GM18507 (cell line): ENCODE measurements at places on chromosomes 1 and 21.
A peak's percentile ranks its signal among the peaks of the same experiment; 100 is the strongest.

DNA sequence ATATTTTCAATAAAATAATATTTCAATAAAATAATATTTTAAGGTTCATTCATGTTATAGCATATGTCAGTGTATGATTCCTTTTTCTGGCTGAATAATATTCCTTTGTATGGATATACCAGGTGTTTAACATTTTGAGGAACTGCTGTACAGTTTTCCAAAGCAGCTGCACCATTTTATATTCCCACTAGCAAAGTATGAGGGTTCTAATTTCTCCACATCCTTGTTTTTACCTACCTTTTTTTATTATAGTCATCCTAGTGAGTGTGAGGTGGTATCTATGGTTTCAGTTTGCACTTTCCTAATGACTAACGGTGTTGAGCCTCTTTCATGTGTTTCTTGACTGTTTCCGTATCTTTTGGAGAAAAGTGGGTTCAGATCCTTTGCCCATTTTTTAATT, 5.2 kb downstream of the DEGS1 start:
- no peak for DNase-seq

DNA sequence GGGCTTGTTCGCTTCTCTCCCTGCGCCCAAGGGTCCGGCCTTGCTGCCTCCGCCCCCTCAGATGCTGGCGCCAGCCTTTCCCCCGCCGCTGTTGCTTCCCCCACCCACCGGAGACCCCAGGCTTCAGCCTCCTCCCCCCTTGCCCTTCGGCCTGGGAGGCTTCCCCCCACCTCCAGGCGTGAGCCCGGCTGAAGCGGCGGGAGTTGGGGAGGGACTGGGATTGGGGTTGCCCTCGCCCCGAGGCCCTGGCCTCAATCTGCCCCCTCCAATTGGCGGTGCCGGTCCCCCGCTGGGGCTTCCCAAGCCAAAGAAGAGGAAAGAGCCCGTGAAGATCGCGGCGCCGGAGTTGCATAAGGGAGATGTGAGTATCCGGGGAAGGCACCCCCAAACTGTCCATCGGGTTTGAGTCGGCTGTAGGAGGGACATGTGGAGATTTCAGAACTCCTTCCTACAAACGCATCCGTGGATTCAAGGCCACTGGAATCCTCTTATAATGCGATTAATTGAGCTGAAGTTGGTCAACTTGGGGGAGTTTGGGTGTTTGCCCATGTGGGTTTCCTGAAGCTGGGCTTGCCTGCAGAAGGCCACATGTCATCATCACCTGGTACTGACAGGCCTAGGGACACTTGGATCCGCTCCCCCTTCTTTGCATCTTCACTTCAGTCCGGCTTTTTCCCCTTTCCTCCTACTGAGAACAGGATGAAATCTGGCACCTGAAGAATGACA, 707 bp downstream of the PRCC start:
- no peak for DNase-seq

GRCh38 chr21:41066086-41066938, 101.6 kb upstream of the BACE2 start:
- no peak for DNase-seq

- DNase-seq, result peak; percentile 43
Measured at GRCh38 chr1:92080128-92080985, at the start of gene BTBD8. BTBD8 (plus strand) TSS chr1:92080345; CDS start chr1:92080572, 227 bp downstream.

DNA sequence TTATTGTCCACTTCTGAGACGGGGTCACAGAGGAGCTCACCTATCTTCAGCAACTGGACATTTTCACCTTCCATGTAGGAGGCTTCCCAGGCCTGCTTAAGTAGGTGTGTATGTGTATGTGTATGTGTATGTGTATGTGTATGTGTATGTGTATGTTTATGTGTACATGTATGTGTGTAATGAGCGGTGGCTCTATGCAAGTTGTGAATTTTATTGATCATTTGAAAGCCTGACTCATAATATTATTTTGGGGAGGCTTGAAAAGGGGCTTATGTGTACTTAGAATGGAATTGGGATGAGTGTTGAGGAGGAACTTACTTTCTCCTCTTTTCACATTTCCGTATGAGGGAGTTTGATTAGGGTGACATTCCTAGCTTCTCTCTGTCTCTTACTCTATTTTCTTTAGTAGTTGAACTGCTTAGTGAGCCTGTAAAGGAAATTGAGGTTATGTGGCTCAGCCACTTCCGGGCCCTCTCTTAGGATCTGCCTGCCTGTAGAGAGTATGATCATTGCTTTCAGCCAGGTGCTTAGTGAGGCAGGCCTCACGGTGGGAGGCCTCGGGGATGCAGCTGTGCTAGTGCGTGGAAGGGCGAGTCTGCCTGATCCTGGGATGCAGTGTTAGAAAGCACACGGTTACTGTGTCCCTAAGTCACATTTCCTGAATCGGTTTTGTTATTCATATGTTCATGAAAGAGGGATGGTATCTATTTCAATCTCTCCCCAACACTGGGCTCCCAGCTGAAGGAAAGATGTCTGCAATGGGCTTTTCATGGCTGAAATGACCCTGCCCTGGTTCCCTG, 61.0 kb downstream of the IER5 start:
- DNase-seq, result no peak

GRCh38 chr1:168368131-168368530, 87.5 kb downstream of the TBX19 start:
- no peak for DNase-seq

- no peak for DNase-seq
Measured at GRCh38 chr1:174166530-174167264, 7.4 kb downstream of the RABGAP1L start.

GRCh38 chr1:3552751-3553150, 58.6 kb downstream of the MEGF6 start:
- DNase-seq, result no peak

- DNase-seq, result no peak
Measured at GRCh38 chr1:39407510-39407895, 83.9 kb upstream of the BMP8A start.

- DNase-seq, result no peak
Measured at GRCh38 chr1:18155881-18156385, 48.3 kb downstream of the IGSF21 start.

DNA sequence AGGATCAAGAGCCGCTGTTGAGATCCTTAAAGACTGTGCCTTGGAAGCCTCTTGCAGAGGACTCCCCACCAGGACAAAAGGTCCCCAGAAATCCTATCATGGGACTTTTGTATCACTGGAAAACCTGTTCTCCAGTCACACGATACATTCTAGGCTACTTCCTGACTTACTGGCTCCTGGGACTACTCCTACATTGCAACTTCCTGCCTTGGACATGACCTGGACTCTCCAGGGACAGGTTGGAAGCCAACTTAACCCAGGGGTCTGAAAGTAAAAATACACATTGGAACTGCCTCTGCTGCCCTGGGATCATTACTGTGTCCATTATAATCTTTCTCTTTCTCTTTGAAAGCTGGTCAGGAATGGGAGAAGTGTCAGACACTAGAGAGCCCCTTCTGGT, 9.9 kb downstream of the PIGV start:
- DNase-seq, result no peak

DNA sequence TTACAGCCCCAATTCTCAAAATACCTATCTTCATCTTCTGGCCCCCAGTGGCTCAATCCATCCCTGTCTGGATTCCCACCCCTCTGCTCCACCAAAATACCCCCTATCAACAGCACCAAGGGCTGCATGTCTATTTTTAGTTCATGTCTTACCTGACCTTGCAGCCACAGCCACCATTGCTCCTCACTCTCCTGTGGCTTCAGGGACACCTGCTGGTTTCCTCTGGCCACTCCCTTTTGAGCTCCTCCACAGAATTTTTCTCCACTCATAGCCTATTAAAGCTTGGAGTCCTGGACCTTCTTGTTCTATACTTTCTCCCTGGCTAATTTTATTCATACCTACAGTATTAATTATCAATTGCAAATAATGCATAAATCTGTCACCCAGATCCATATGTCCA, 125.3 kb upstream of the NGF start:
- DNase-seq, result no peak

GRCh38 chr1:90370686-90371447, 346.2 kb downstream of the BARHL2 start:
- DNase-seq, result no peak

GRCh38 chr1:223212441-223212840, 69.4 kb upstream of the TLR5 start:
- DNase-seq, result no peak

DNA sequence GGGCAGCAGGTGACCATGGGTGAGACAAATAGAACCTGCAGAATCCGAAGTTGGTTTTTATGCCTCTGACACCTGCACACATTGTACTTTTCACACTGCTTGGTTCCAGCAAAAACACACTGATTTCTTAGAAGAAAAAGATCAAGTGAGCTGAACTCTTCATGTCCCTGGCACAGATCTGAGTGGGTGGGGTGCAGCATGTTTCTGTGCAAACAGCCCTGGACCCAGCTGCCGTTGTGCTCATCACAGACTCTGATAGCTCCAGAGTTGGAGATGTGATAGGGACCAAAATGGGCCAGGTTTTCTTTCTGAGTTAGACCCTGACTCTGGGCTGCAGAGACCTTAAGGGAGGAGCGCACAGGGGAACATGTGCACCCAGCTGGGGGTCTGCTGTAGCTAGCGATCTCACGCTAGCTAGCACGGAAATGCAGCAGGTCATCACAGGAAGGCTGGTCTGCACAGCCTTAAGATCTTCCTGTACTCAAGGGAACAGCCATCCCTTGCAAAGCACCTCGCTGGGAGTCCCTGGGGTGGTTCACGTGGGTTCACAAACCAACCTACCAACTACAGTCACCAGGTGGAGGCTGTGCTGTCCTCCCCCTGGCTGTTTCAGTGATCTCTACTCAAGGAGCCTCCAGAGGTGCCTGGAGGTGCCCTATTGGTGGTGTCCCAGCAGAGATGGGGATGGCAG, 291.1 kb downstream of the PTPRU start:
- DNase-seq, result no peak

GRCh38 chr1:115507901-115508300, 133.9 kb upstream of the VANGL1 start:
- DNase-seq, result no peak

DNA sequence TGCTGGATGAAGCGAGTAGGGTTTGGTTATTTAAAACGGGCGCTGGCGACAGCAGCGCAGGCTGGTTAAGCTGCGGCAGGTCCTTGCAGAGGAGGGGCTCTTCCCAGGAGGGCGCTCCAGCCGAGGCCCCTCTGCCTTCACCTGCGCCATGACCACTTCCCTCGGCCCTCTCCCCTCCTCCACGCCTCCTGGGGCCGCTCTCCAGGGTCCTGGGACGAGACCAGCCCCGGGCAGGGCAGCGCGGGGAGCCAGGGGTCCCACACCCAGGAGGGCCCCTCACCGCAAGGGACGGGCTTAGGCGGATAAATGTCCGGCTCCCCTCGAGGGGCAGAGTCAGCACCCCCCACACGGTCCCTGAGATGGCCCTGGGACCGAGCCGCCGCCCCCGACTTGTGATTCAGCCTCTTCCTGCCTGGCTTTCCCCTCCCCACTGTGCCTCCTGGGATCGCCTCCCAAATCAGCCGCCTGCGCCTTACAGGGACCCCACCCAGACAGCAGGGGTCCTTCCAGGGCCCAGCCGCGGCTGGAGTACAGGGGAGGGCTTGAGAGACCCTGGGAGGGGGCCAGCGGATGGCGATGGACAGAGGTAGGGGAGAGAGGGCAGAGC, 380.7 kb downstream of the MATN1 start:
- DNase-seq, result no peak

GRCh38 chr1:186027621-186028020, 293.4 kb downstream of the HMCN1 start:
- no peak for DNase-seq
